ENCODE measurements at places on chromosomes 16 and 17. TPM values are rescaled to one million over a fixed set of nuclear protein-coding genes. Genes with fewer than 3 reads are reported as not detected.
A peak's percentile ranks its signal among the peaks of the same experiment; 100 is the strongest.

NEUROD2 gene
- not detected for total RNA-seq

MARVELD3 gene
- not detected for total RNA-seq

DNA sequence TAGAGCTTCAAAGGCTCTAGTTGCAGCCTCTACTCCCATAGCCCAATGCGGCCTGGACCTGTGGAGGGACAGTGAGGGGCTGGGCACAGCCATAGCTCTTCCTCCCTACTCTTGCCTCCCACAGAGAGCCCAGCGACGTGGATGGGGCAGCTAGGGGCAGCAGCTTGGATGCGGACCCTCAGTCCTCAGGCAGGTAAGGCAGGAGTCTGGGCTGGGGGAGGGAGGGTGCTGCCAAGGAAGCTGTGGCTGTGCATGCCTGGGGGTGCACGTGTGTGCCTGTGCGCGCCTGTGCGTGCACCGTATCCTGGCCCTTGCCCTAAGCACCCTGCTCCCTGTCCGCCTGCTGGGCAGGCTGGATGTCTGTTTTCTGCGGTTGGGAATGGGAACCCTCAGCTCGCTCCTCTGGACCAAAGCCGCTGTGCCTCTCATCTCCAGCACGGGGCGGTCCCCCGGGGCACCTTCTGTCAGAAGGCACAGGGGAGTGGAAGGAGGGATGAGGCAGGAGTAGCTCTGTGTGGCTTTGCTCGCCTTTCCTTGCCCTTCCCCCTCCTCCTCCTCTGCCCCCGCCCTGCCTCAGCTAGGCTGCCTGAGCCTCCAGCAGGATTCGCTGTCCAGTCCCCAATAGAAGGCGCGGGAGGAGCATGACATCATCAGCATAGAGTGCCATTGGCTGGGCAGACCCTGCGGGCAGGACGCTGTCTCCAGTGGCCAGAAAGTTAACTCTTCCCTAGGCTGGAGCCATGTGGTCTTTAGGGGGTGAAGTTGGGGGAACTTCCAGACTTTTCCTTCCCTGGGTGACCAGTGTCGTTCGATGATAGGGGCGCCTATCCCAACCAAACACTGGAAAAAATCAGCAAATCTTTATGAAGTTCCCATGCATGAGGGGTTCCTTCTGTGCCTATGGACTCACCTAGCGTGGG, 797 bp downstream of the PRCD start:
- peak; percentile 98 for ATAC-seq

PSMD12 gene
- total RNA-seq, result 34.3 TPM

CDK3 gene
- not detected for total RNA-seq

DNA sequence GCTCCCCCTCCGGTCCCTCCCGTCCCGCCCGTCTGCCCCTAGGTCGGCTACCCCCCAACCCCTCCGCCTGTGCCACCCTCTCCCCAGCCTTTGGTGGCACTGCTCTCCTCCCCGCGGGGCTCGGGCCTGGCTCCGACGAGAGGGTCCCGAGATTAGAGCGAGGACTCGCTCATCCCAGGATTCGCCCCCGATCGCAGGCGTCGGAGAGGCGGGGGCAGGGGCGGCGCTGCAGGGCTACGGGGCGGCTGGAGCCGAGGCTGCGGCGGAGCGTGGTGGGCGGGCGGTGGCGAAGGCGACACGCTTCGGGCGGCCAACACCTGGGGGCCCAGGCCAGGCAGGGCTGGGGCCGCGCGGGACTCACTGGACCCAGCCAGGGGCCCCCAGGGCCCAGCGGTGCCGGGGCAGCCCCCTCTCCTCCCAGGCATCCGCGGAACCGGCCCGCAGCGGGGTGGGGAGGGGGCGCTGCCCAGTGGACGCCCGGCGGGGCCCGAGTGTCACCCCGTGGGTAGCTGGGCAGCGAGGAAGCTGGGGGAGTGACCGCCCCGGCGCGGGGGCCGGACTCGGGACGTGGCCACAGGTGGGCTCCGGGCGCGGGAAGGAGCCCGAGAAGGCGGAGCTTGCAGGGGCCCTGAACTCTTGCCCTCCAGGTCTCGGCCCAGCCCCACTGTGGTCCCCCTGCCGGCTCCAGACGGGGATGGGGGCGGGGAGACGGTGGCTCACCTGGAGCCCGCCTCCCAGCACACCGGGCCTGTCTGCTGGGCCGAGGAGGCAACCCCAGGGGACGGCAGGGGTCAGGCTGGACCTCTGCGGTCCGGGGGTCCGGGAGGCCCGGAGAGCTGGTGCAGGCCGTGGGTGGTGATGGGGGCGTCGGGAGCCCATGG, 1.5 kb downstream of the MGAT5B start:
- no peak for ATAC-seq

DNA sequence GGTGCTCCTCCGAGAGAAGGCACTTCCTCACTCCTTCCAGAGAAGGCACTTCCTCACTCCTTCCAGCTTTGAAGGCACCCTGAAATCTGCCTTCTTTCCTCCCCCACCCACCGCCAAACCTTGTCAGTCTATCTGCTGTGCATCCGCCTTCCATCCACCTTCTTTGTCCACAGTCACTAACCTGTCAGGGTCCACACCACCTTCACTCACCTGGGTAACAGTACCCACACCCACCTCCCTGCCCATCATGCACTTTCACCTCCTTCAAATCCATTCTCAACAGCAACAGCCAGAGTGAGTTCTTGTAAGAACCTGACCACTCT, 5.2 kb downstream of the CCDC102A start:
- ATAC-seq, result no peak

DNA sequence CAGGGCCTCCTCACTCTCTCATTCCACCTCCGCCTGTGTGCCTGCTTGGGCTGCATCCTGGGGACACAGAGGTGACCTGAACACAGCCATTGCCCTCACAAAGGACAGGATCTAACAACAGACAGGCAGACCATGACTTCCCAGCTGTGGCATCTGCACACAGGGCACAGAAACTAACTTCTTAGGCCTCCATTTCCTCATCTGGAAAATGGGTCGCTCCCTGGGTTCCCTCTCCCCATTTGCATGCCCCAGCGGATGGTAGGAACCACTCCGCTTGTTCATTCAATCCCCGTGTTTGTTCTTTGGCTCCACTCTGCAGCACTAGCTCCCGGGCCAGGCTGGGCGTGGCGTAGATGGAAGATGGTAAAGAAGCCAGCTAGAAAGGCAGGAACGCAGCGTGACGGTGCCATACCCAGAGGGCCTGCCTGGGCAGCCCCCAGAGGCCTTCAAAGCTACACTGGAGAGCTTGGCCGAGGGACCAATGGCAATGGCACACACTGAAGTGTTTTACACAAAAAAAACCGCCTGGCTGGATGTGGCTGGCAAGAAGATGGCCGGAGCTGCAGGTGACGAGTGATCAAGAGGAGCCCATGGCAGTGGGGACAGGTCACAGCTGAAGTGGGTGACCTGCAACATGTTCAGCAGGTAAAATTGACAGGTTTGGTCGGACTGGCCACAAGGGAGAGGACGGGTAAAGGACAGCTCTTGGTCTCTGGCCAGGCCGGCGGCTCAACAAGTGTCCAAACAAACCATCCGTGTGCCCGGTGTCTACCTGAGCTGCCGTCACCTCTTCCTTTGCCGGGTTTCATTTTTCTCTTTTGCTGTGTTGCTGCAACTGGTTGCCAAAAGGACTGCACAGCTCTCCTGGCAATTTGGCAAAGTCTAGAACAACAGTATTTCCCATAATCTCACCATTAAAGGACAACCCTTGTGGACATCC, 66.9 kb downstream of the SOCS1 start:
- no peak for ATAC-seq

DPEP3 gene
- not detected for total RNA-seq

DNA sequence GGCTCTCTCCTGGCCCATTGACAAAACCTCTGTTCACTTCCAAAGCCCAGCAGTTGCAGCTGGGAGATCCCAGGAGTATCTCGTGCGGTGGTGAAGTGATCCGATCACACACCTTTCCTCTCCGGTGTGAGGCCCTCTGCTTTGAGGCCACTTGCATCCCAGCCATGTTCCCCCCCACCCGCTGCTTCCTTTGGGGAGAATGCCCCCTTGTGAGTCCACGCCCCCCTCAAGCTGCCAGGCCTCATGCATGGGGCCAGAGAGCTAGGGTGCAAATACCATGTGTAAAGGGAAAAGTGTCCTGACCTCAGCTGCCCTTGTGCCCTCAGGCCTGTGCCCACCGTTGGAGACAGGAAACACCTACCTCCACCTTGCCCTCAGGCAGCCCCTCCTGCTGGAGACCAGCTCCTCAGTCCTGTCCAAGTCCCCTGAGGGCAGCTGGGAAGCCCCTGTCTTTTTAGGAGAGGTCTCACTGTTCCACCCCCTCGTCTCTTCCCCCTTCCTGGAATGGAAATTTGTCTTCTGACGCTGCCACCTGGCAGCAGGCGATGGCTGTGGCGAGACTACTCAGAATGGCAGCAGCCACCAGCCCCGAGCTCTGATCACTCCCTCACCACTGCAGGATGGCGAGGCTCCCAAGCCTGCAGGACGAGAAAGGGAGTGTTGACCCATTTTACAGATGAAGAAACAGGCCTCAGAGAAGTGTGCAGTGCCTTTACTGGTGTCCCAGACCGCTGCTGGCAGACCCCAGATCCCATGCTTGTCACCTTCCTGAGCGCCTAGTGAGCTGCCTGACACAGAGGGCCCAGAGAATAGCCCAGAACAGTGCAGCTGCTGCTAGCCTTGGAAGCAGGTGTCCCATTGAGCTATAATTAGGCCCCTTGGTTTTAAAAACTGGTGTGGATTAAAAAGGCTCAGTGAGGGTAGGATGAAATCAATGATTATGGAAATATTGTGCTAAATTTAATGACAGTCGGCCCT, 120.6 kb upstream of the CACNG5 start:
- ATAC-seq, result no peak

- no peak for ATAC-seq
Observed at GRCh38 chr16:11721781-11722467, 20.7 kb downstream of the TXNDC11 start.
